Fibroblast of skin of scalp (primary cell): ENCODE measurements at places on chromosomes 2 and 18.

DNA sequence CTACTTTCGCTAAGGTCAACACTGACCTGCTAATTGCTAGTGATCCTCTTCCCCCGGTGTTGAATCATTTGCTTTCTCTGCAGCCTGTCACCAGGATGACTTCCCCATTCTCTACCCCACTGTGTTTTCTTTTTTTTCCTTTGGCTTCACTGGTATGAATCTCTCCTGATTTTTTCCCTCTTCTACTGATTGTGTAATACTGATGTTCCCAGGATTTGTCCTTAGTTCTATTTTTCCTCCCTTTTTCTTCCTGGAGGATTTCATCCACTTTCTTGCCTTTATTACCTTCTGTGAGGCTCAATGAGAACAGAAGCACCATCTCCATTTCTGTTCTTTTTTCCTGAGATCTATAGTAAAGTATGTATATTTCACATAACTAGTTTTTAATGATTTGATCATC is 14.1 kb upstream of the MSH2 start:
- no peak for DNase-seq

DNA sequence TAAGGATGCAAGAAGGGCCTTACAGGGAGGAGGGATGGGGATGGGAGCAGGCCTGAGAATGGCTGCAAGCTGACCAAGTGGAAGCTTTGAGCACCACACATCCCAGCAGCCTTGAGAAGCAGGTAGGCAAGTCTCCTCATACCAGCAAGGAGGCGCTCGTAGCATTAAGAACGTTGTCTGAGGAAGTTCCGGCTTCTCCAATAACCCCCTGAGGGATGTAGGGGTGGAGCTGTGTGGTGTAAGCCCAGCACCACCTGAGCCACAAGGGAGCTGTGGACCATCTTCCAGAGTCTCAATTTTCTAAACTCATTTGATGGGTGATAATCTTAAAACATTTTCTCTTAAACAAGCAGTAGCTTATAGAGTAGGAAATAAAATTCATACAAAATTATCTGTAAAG is 50.6 kb downstream of the ST3GAL5 start:
- no peak for DNase-seq

GRCh38 chr2:129160879-129161278 is 818.6 kb upstream of the RAB6C start:
- no peak for DNase-seq

GRCh38 chr18:48994044-48994651 is 43.4 kb upstream of the SMAD7 start:
- peak; percentile 83 for DNase-seq

- no peak for DNase-seq
These were observed 90.4 kb downstream of the TMEM247 start for GRCh38 chr2:46569766-46570165.
